ENCODE measurements at places on chromosomes 2 and 18.
A peak's percentile ranks its signal among the peaks of the same experiment; 100 is the strongest.

- no peak for DNase-seq
These were observed 35.1 kb upstream of the SLC14A1 start for GRCh38 chr18:45688833-45689232.

- DNase-seq, result no peak
These were observed 57.4 kb downstream of the SP100 start for GRCh38 chr2:230473378-230473777.

DNA sequence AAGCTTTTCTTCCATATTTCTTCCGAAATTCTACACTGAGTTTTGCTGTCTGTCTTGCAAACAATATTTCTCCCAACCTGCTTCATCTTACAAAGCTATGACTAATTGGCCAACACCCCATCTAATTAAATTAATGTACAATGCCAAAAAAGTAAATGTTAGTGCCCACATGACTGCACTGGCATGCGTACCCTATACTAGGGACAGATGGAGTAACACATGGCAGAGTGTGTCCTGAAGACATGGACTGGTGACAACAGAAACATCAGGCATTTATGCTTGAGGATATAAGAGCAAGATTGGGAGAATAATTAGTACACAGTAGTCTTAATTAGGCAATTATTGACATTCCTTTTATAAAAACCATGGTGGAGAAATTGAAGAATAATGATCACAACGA is 66.8 kb downstream of the MREG start:
- DNase-seq, result no peak

DNA sequence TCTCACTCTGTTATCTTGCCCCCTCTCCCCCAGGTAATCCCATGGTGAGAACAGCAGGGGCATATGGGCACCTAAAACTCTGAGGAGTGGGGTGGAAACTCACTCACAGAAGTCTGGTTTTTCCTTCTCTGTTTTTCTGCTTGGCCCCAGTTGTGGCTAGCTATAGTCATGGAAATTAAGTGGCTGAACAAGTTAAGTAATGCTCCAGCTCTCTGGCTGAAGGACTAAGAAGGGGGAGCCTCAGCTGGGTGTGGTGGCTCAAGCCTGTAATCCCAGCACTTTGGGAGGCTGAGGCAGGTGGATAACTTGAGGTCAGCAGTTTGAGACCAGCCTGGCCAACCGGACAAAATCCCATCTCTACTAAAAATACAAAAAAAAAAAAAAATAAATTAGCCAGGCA is 261.0 kb downstream of the TPGS2 start:
- DNase-seq, result no peak

GRCh38 chr18:50848991-50849390 is 29.2 kb upstream of the MRO start:
- DNase-seq, result no peak

- no peak for DNase-seq
These were observed 11.7 kb upstream of the NAPG start for GRCh38 chr18:10514082-10514481.

DNA sequence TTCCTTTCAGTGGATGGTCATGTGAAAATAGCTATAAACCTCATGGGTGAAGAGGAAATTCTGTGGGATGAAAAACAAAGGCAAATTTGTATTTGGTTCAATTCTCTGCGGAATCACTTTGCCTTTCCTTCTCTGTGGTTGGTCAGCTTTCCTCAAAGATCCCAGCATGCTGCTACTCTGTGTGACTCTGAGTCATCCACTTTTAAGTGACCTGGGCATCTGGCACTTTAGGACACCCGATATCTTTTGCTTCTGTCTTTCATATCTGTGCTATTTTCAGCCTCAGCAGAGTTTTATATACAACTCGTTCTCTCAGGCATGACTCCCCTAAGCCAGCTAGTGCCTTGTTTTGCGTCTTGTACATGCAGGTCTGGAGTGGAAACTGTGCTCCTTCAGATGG is 217.0 kb upstream of the PIEZO2 start:
- DNase-seq, result peak; percentile 46

- DNase-seq, result no peak
These were observed 32.0 kb upstream of the ACYP2 start for GRCh38 chr2:54083445-54083844.

DNA sequence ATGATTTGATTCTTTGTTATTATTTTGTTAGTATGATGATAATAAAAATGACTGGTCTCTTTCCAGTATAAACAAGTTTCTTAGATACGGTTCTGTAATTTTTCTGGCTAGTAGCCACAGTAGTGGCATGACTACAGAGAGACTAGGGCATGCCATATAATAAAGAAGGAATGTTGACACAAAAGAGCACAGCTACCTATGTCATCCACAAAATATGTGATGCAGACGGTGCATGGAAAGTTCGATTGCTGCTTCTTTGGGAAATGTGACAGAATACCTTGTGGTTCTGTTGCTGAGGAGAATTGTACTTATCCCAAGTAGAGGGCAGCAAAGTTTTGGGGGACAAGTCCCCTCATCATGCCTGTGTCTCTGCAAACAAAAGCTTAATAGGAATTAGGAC is 26.1 kb upstream of the SETBP1 start:
- DNase-seq, result no peak

DNA sequence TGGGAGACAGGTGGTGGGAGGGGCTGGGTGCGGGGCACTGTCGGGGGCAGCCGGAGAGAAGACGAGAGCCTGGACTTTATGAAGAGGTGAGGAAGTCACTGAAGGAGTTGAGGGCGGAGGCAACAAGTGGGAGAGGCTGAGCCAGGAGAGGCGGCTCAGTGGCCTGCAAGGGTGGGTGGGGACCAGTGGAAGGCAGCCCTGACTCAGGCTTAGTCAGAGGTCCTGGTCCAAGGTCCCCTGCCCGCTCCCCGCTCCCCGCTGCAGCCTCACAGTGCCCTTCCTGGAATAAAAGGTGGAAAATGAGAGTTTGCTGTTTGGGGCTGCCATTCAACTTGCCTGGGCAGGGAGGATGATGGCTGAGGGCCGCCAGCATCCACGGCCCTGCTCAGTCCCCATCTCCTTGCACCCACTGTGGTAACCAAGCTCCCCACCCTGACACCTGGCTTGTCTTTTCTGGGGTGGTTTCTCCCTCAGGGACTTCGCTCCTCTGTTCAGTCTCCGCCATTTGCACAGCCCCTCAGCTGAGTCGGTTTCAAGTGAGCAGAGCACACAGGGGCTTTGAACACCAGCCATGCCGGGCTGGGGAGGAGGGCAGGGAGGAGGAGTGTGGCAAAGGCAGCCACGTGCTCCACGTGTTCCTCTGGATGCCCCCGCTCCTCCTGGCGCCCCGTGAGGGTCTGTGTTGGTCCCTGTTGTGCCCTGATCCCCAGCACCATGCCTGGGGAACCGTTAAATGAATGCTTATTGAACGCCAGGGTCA is 13.7 kb upstream of the RALB start:
- no peak for DNase-seq

- DNase-seq, result no peak
These were observed 47.5 kb downstream of the GALNT3 start for GRCh38 chr2:165746501-165746900.

- no peak for DNase-seq
These were observed 47.6 kb downstream of the PDE1A start for GRCh38 chr2:182379241-182379640.

DNA sequence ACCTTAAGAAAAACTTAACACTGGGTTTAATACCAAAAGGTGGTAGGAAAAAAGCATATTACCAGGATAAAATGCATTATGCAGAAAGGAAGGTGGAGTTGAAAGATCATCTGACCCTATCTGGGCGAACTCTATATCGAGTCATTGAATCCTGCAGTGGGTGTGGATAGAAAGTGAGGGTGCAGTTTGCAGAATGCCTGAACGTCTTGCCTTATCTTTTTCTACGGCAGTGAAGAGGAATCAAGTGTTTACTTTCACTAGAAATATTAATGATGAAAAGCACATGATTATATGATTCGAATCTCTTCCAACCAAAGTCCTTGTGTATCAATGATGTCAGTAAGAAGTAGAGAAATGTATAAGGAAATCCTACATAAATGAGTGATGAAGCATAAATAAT is 4.3 kb upstream of the CAVIN2 start:
- no peak for DNase-seq

DNA sequence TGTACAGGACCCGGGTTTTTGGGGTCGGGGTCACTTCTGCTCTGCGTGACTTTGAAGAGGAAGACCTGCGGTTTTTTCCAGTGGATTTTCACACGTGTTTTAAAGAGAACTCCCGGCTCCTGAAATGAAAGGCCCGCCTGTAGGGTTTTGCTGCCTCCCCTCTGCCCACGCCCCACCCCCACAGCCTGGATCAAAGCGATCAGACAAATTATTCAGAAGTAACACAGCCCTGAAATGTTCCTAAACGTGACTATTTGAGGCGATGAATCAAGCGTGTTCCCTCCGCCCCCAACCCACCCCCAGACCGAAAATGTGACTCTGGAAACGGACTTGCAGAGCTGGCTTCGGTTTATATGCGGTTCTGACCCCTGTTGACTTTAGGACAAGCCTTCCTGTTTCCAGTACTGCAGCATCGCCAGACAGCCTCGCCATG is 28.7 kb upstream of the SMIM21 start:
- no peak for DNase-seq

GRCh38 chr2:121260370-121261154 is 24.4 kb downstream of the TFCP2L1 start:
- no peak for DNase-seq

DNA sequence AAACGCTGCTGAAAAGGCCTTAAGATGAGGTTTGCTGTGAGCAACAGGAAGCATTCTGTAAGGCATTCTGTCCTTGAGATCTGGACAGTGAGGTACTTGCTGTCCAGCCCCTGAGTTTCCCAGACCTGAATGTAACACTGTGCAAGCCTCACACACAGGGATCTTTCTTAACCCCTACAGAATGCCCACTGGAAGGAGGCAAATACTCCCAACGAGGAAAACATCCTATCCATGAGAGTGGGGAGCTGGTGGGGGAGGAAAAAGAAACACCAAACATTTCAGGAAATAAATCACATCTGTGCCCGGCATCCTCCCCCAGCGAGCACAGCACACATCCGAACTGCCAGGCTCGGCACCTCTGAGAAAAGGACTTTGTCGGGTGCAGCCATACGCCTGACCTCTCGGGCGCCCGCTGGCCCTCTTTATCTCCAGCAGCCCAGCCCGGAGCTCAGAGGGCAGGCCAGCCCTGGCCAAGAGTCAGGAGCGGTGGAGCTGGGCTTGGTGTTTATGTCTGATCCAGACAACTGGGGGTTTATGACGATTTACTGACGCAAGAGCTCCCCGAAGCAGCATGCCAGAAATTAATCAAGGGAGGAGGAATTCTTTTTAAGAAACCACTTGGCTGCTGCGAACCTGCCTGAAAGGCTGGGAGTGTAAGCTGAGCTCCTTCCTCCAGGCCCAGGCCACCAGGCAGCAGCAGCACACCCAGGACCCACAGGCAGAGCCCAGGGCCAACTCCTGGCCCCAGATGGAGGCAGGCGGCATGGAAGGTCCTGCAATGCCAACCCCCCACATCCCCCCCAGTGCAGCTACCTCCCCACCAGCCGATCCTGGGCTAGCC is 72.2 kb downstream of the HDAC4 start:
- no peak for DNase-seq

DNA sequence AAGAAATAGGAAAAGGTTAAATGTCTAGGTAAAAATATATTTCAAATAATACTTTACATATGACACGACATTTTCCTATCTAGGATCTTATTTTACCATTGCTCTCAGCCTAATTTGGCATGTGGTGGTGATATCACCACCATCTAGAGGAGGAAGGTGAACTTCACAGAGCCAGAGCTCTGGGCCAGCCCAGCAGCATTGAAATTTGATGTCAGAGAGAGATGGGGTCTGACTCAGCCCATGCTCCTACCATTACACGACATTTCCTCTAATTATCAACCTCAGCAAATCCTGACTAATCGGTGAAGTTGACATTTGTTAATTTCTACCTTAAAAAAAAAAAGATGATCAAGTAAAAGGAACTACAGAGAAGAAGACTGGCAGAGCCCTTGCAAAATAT is 42.3 kb downstream of the LRRTM4 start:
- DNase-seq, result no peak

GRCh38 chr2:127626175-127626574 is 19.8 kb upstream of the GPR17 start:
- no peak for DNase-seq

DNA sequence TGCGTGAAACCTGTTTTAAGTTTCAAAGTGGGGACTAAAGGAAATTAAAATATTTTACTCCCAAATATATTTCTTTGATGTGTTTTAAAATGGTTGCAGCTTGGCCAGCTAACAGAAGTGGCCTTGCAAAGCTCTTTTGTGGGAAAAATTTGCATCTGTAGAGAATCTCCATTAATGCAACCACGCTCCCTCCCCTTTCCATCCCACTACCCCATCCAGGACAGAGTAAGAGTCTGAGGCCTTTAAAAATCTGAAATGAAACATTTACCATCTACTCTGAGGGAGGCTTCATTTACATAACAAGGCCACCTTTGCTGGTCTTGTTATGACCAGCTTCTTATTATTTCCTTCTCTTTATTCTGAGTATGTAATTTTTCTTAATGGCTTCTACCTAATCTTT is 63.5 kb downstream of the STAT4 start:
- no peak for DNase-seq

DNA sequence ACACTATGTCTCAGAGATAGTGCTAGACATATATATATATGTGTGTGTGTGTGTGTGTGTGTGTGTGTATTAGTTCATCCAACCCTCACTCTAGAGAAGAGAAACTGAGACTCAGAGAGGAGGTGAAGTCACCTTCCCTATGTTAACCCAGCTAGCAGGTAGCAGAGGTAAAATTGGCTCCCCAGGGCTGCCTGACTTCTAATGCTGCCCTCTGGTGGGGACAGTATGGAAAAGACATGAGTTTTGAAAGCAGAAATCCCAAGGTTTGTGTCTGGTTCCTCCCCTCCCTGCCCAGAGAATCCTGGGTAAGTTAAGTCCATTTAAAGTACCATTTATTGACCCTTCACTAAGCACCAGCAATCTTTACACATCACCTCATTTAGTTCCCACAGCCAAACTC is 137.7 kb downstream of the THNSL2 start:
- DNase-seq, result peak; percentile 48

- DNase-seq, result no peak
These were observed 44.0 kb downstream of the GPR155 start for GRCh38 chr2:174442546-174443510.

DNA sequence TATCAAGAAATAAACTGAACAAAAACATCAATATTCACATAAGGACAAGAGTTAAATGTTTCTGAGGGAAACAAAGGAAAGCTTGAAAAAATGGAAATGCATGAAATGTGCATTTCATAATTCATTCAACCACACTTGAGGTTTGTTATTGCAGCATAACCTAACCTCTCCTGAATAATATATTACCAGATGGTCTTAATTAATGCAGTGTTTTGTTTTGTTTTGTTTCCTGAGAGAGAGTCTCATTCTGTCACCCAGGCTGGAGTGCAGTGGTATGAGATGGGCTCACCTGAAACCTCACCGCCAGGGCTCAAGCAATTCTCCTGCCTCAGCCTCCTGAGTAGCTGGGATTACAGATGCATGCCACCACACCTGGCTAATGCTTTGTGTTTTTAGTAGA is 139.9 kb upstream of the PIEZO2 start:
- DNase-seq, result no peak

DNA sequence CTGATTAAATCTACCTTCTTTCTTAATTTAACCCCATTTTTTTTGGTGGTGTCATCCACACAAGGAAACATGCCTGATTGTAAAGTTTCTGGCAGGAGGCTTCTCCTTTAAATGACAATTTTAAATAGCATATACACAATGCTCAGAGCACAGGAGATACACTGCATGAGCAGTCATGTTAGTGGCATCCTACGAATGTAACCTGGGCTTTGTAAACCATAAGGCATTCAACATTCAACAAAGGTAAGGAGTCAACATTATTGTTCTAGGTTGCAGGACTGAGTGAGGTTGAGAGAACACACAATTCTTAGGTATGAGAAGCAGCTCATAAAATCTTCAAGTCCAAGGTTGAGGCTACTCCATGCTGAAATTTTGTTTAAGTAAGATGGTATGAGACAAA is 266.6 kb upstream of the SIX2 start:
- DNase-seq, result no peak
